Activated T-helper 1 cell treated with anti-CD3 and anti-CD28 coated beads, Interleukin-12 subunit alpha, Interleukin-12 subunit beta, Interleukin-2, Interleukin-4 antibody, amounts not matched to agents 30 ng/mL and 10 ng/mL and 1 ng/mL, durations not matched to agents 14 hours and 24 hours and 36 hours (primary cell): ENCODE measurements at places on chromosomes 16 and 17.
A peak's percentile ranks its signal among the peaks of the same experiment; 100 is the strongest.

- no peak for DNase-seq
- no peaks in the 10 kb centered on the region for H3K4me1 ChIP-seq
- H3K36me3 ChIP-seq = no peaks in the 10 kb centered on the region
- H3K27me3 ChIP-seq = peaks cover 5% of the 10 kb centered on the region
- no peak overlapping the region for H3K4me3 ChIP-seq
- no peak overlapping the region for H3K27ac ChIP-seq
Measured at GRCh38 chr16:10224850-10225249, 42.6 kb upstream of the GRIN2A start.

GRCh38 chr16:72751076-72751475 lies 296.9 kb downstream of the ZFHX3 start:
- H3K4me3 ChIP-seq = no peak overlapping the region
- no peaks in the 10 kb centered on the region for H3K4me1 ChIP-seq
- H3K27me3 ChIP-seq = peaks cover under 1% of the 10 kb centered on the region
- DNase-seq = no peak

- no peak for DNase-seq
- no peak overlapping the region for H3K4me3 ChIP-seq
- H3K36me3 ChIP-seq = no peaks in the 10 kb centered on the region
- no peak overlapping the region for H3K27ac ChIP-seq
- H3K4me1 ChIP-seq = no peaks in the 10 kb centered on the region
Measured at GRCh38 chr17:82000803-82001570, 21.7 kb downstream of the CENPX start.

- H3K4me1 ChIP-seq = peaks cover 38% of the 10 kb centered on the region
- H3K36me3 ChIP-seq = no peaks in the 10 kb centered on the region
- peak; percentile 38 for DNase-seq
Measured at GRCh38 chr16:87806641-87807546, 41.1 kb upstream of the KLHDC4 start.

GRCh38 chr17:7478276-7479212 lies 887 bp downstream of the ZBTB4 start:
- H3K4me3 ChIP-seq = peak overlapping the region; percentile 91
- H3K36me3 ChIP-seq = peaks cover 2% of the 10 kb centered on the region
- DNase-seq = peak; percentile 39
- peaks cover 49% of the 10 kb centered on the region for H3K4me1 ChIP-seq

DNA sequence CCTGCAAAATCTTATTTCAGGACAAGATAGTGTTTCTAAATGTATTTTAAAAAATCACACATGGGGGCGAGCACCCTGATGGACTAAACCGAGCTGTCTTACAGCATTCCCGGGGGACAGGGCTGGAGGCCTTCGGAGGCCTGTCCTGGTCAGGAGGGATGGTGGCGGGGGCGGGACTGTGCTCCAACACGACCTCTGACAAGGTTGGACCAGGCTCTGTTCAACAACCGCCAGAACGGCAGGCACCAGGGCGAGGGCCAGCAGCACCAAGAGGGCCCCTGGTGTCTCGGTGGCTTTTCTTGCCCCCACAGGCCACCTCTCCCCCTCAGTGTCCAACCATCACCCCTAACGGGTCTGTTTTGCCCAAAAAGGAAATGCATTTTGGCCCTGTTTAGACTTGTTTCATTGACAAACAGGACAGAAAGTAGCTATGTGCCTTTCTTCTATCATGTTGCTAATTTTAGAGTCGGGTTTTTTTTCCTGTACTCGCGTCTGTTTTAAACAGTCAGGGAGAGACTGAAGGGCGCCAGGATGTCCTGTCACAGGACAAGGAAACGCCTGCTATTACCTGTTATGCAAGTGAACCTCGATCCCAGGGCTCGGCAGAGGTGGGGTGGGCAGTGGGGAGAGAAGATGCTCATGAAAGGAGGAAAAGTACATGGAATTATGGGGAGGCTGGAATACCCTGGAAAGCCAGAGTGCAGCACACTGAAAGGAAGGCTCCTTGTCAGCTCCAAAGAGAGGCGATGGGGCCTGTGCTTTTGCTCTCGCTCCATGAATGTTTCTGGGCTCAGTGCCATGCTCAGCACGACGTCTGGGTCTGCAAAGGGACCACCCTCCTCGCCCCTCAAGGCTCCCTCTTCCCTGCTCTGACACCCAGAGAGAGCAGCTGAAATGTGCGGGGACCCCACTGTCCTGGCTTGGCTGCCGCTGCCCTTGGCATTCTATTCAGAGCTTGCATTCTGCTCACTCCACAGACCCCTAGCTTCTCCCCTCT lies 11.9 kb downstream of the TMEM204 start:
- no peak for DNase-seq
- peaks cover 29% of the 10 kb centered on the region for H3K4me1 ChIP-seq
- peak overlapping the region; percentile 55 for H3K27ac ChIP-seq
- peaks cover 29% of the 10 kb centered on the region for H3K36me3 ChIP-seq
- H3K4me3 ChIP-seq = peak overlapping the region; percentile 22

- H3K36me3 ChIP-seq = peaks cover 1% of the 10 kb centered on the region
- H3K4me1 ChIP-seq = peaks cover 5% of the 10 kb centered on the region
- H3K27ac ChIP-seq = no peak overlapping the region
- H3K4me3 ChIP-seq = no peak overlapping the region
- H3K27me3 ChIP-seq = peaks cover 13% of the 10 kb centered on the region
Measured at GRCh38 chr16:87540072-87540896, 47.5 kb upstream of the ZCCHC14 start.

DNA sequence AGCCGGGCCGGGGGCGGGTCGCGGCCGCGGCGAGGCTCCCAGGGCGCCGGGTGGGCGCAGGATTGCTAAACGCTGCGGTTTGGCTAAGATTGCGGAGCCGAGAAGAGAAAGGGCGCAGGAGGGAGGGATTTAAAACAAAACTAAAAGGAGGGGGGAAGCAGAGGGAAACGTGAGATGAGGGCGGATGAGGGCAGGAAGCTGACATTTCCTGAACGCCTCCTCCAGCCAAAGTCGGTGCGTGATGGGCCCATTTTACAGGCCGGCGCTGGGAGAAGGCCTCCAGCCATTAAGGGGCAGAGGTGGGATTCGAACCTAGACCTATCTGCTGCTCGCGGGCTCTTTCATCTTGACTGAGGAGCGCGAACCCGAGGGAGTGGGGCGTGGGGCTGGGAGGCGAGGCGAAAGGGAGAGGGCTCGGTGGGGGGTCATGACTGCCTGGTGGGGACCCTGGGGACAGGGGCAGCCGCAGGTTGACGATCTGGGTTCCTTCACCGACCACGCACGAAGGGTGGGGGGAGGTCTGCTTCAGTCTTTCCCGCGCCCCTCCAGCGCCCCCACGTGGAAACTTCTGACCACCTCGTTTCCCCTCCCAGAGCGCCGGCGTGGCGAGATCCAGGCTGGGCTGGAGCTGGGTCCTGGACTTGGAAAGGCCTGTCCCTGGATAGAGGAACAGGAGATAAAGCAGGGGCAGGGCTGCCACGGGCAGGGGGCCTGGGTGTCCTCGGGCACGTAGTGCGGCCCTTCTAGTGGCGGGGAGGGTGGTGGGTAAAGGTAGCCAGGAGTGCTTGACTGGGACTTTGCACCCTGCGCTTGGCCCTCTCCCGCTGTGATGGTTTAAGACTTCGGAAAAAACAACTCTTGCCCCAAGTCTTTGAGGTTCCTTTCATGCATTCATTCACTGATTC lies 3.8 kb upstream of the TAC4 start:
- peaks cover 3% of the 10 kb centered on the region for H3K36me3 ChIP-seq
- peaks cover 12% of the 10 kb centered on the region for H3K4me1 ChIP-seq
- H3K27ac ChIP-seq = peak overlapping the region; percentile 78
- H3K4me3 ChIP-seq = peak overlapping the region; percentile 79
- DNase-seq = peak; percentile 46

GRCh38 chr17:8685381-8685780 lies 54.9 kb upstream of the MYH10 start:
- peaks cover 2% of the 10 kb centered on the region for H3K27me3 ChIP-seq
- H3K4me3 ChIP-seq = no peak overlapping the region
- DNase-seq = no peak
- H3K4me1 ChIP-seq = no peaks in the 10 kb centered on the region

DNA sequence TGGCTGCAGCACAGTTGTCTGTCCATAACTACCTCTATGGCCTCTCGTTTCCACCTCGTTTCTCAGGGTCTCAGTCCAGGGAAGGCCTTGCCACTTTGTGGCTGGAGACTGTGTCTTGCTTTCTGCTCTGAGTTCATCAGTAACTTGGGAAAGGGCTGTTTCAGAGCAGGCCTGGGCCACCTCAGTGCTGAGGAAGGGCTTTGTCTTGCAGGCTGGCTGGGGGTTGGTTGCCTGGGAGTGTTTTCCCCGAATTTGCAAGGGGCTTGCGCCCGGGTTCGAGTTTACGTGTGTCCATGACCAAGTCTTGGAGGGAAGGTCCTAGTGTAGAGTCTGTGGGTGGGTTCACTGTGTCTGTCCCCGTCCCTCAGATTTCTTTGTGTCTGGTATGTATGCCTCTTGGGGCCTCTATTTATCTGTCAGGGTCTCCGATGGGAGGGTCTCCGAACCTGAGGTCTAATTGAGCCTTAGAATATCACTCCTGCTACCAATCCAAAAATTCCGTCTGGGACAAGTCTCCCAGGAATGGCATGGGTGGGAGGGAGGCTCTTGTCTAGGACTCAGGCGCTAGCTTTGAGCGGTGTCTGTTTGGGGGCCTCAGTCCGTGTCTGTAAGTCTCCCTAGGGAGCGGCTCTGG lies 594 bp upstream of the TGFB1I1 start:
- H3K36me3 ChIP-seq = peaks cover 2% of the 10 kb centered on the region
- DNase-seq = no peak
- H3K27me3 ChIP-seq = peaks cover 46% of the 10 kb centered on the region
- H3K4me3 ChIP-seq = peak overlapping the region; percentile 47
- H3K4me1 ChIP-seq = peaks cover 26% of the 10 kb centered on the region

- H3K27me3 ChIP-seq = no peaks in the 10 kb centered on the region
- H3K27ac ChIP-seq = no peak overlapping the region
- H3K36me3 ChIP-seq = peaks cover 10% of the 10 kb centered on the region
Measured at GRCh38 chr17:67212714-67213417, 32.1 kb downstream of the HELZ start.

DNA sequence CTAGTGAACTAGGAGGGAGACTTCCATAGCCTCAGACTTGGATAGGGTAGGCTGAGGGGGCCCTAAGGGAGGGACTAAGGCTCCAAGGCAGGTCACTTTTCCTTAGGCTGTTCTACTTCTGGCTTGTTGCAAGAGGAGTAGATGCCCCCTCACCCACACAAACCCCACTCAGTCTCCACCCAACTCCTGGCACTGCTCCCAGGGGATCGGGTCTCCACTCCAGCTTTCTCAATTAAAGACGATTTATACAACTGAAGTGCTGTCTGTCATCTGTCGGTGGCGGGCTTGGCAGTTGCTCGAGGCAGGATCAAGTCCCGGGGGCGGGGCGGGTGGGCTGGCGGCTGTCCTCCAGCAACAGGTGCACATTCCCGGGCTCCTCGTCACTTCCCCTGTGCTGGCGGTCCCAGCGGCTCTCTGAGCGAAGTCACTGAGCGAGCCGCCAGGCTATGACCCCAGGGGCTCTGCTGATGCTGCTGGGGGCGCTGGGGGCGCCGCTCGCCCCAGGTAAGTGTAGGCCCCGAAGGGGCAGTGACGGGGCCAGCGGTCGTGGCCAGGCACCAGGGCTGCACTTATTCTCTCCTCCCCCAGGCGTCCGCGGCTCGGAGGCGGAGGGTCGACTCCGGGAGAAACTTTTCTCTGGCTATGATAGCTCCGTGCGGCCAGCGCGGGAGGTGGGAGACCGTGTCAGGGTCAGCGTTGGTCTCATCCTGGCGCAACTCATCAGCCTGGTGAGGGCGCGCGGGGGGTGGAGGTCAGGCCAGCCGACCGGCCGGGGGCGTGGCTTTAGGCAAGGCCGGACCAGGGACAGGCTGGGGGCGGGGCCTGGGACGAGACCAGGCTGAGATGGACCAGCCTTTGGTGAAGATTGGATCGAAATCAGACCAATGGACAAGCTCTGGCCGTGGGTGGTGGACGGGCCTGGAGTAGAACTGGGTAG lies at the start of gene CHRNB1:
Gene CHRNB1 (plus strand): TSS at position 380 of the 937 bp plus-strand sequence. CDS start 67 bp downstream, at position 447.
- peak within 1 kb of the TSS; percentile 34 for H3K27ac ChIP-seq
- H3K4me1 ChIP-seq = peaks cover 20% of the 10 kb centered on the region
- peaks cover 19% of the 10 kb centered on the region for H3K27me3 ChIP-seq
- H3K4me3 ChIP-seq = peak within 1 kb of the TSS; percentile 79
- DNase-seq = no peak

DNA sequence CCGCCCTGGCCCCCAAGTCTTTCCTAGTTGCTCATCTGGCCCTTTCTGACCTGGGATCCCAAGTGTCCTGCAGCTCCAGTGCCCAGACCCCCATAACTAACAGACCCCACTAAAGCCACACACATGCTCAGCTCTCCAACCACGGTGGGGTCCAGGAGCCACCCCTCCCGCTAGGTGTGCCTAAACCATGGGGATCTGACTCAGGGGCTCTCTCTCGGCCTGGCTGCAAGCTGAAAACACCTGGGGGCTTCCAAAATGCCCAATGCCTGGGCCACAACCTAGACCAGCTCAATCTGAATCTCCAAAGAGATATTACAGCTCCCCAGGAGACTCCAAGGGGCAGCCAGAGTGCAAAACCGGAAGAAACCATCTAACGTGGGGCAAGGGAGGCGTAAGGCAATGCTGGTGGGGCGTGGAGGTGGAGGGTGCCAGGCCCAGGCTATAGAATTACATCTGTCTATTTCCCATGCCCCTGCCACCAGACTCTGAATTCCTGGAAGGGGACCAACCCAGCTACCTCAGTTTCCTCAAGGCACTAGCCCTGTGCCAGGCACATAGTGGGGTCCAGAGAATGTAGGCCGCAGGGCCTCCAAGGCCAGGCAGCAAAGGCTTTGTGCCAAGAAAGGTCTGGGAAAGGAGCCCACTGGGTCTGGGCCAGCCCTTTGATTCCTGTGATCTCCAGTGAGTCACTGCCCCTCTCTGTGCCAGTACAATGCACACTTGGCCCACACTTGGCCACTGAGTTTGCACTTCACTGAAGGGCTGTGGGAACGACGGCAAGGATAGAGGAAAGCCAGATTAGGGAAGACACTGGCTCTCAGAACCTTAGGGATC lies 3.3 kb downstream of the CD2BP2 start:
- H3K36me3 ChIP-seq = peaks cover 42% of the 10 kb centered on the region
- H3K4me1 ChIP-seq = peaks cover 54% of the 10 kb centered on the region
- peak overlapping the region; percentile 58 for H3K27ac ChIP-seq
- peak overlapping the region; percentile 53 for H3K4me3 ChIP-seq
- no peak for DNase-seq

GRCh38 chr17:81277421-81277820 lies 17.7 kb downstream of the SLC38A10 start:
- H3K27me3 ChIP-seq = no peaks in the 10 kb centered on the region
- peaks cover 29% of the 10 kb centered on the region for H3K36me3 ChIP-seq
- DNase-seq = no peak
- H3K4me3 ChIP-seq = no peak overlapping the region

DNA sequence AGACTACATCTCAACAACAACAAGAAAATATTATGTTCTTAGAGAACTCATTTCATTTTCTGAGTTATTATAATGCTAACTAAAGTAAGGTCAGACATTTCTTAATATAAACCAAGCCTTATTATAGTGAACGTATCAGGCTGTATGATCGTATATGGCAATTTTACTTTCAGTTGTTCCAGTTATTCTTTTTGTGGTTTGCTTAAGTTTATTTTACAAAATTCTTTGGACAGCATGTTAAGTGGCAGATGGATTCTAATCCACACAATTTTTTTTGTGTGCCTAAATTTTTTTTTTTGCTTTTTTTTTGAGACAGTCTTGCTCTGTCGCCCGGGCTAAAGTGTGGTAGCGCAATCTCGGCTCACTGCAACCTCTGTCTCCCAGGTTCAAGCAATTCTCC lies 59.0 kb downstream of the VMP1 start:
- no peaks in the 10 kb centered on the region for H3K27me3 ChIP-seq
- H3K4me1 ChIP-seq = peaks cover 43% of the 10 kb centered on the region
- no peak for DNase-seq
- H3K36me3 ChIP-seq = peaks cover 29% of the 10 kb centered on the region
- H3K4me3 ChIP-seq = no peak overlapping the region
- H3K27ac ChIP-seq = no peak overlapping the region
